ENCODE measurements at places on chromosomes 4 and X. TPM values are rescaled to one million over a fixed set of nuclear protein-coding genes. Genes with fewer than 3 reads are reported as not detected.

HAND2 gene
- 0.65 TPM for total RNA-seq

ASMT gene
- total RNA-seq = 0.44 TPM

SHOX gene
- total RNA-seq = not detected

GLRA3 gene
- total RNA-seq = not detected

DKK2 gene
- total RNA-seq = not detected

RS1 gene
- total RNA-seq = not detected

ZXDB gene
- 7.1 TPM for total RNA-seq

GC gene
- not detected for total RNA-seq

SPANXN2 gene
- total RNA-seq = not detected

ZNF718 gene
- total RNA-seq = 0.55 TPM

JADE3 gene
- 13.3 TPM for total RNA-seq

RHOH gene
- 0.19 TPM for total RNA-seq

DCTD gene
- total RNA-seq = 73.1 TPM

CFI gene
- total RNA-seq = 0.65 TPM

SYTL4 gene
- 3.9 TPM for total RNA-seq

PAGE2 gene
- total RNA-seq = not detected

CXCL13 gene
- total RNA-seq = not detected

CFAP99 gene
- not detected for total RNA-seq

XAGE1A gene
- total RNA-seq = 53.0 TPM

CYLC1 gene
- total RNA-seq = not detected
